Cortex of kidney (tissue), 1 donor: ENCODE measurements at places on chromosomes 2 and 18.

DNA sequence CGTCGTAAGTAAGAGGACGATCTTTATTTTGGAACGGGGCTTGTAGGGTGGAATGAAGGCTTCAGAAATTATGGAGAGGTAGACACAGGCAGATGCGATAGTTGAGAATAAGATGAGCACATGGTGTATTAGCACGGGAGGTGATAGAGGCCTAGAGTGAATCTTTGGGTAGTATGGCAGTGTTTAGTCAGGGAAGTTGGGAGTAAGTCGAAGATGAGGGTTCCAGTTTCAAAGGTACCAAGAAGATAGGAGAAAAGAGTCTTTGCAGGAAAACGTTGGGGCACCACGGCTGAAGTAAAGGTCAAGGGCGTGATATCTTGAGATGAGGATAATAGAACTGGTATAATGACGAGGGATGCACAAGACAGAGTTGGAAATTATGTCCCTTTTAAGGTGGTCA, 654 bp downstream of the PIK3C3 start:
- DNase-seq, result no peak

- DNase-seq, result no peak
Observed at GRCh38 chr2:102072741-102073140, 69.8 kb upstream of the IL1R1 start.

DNA sequence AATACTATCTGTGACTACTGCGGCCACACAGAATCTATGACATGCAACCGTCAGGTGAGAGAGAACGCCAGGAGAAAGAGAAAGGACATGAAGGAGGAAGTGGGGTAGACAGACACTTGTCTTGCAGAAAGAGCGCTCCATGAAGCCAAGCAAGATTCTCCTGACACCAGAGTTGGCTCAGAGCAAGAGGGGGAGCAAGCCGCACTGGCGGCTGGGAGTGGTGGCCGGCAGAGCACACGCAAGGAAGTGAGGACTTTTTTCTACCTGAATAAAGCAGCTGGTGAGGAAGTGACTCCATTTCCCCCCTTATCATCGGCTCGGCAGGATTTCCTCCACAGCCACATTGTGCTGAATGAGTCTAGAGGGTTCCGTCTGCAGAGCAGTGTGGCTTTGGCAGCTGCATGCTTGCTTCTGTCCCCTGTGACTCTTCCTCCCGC, 181.6 kb downstream of the BCL2 start:
- DNase-seq, result no peak

- DNase-seq, result no peak
Observed at GRCh38 chr18:48590678-48591077, 51.8 kb downstream of the CTIF start.
